NCI-H69 (cell line): ENCODE measurements at places on chromosomes 7 and 10.

GRCh38 chr10:6603142-6604125 is 23.4 kb upstream of the PRKCQ start:
- no peak for DNase-seq

DNA sequence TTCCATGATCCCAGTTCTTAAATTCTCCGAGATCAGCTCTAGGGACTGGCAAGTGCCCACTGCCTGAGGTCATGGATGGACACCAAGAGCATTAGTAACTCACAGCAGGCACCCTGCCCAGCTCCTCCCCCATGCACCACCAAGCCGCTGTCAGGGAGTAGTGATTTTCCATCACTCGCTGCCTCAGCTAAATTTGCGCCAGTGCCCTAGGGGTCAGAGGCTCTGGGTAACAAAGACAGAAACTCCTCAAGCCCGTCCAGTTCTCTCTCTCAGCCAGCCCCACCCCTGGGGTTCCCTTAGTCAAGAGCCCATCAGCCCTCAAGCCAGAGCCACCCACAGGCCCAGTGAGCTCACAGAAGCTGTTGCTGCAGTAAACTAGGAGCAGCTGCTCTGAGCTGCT is 30.0 kb downstream of the PAX2 start:
- DNase-seq: no peak

- DNase-seq: peak; percentile 92
These were observed at the start of gene ZFYVE27 for GRCh38 chr10:97736902-97737769. Gene ZFYVE27, plus strand, starts transcription at chr10:97737128. Its CDS starts 1,350 bp downstream, at chr10:97738478.

GRCh38 chr10:86538547-86538946 is 17.0 kb upstream of the WAPL start:
- no peak for DNase-seq

GRCh38 chr10:120041807-120042559 is 149.5 kb downstream of the SEC23IP start:
- DNase-seq: no peak

DNA sequence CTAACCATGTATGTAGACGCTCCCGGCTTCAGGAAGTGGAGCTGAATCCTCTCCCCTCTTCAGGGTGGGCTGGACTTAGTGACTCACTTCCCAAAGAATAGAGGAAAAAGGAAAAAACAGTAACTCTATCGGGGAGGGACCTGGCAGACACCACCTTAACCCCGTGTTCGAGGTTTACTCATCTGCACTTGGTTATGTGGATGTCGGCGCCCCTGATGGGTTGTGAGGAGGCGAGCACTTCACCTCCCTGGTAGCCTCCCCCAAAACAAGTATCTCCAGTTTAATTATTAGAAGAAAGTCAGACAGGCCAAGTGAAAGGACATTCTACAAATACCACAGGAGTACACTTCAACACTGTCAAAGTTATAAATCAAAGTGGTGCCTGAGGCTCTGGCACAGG is 559.7 kb downstream of the TCERG1L start:
- DNase-seq: no peak

DNA sequence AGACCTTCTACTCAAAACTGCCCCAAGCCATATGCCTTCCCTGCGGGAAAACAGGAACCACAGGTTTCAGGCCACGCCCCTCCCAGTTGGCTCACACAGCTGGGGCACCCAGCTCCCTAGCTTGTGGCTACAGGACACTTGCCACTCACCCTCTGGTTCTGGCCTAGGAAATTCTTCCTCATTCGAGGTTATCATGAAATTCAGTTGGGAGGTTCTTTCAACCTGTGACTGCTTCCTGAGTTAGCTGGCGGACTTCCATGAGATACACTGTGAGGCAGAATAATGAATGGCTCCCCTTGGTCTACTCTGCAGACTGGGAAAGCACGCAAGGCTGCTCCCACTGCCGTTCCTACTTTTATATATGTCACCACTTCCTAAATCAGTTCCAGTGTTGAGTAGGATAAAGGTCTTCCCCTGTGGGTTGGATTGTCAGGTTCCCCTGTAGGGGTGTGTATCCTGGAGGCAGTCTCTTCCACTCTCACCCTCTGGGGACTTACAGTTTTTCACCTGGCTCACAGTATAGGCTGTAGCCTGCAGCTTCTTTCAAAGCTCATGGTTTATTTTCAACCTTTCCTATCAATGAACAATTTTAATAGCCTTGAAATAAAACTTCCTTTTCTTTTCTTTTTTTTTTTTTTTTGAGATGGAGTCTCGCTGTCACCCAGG is 37.0 kb downstream of the GPR22 start:
- DNase-seq: peak; percentile 89

- no peak for DNase-seq
These were observed 2.8 kb downstream of the TFEC start for GRCh38 chr7:116027786-116028185.

DNA sequence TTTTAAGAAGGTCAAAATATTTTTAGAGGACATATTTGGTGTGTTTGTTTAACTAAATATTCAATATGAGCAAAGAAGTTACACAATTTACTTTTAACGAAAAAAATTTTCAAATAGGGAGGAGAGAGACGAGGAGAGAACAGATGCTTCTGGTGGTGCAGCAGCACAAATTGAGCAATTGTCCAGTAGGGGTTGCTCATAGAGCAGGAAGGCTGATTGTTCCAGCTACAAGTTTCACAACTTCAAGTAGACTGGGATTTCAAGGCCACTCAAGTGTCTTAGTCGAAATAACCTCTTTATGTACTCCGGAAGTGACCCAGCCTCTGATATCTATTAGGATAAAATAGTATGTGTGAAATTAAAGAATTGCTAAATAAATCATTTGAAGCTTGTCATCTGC is 197.9 kb downstream of the HDAC9 start:
- peak; percentile 59 for DNase-seq

GRCh38 chr10:69668721-69669120 is 38.7 kb downstream of the FAM241B start:
- DNase-seq: no peak

DNA sequence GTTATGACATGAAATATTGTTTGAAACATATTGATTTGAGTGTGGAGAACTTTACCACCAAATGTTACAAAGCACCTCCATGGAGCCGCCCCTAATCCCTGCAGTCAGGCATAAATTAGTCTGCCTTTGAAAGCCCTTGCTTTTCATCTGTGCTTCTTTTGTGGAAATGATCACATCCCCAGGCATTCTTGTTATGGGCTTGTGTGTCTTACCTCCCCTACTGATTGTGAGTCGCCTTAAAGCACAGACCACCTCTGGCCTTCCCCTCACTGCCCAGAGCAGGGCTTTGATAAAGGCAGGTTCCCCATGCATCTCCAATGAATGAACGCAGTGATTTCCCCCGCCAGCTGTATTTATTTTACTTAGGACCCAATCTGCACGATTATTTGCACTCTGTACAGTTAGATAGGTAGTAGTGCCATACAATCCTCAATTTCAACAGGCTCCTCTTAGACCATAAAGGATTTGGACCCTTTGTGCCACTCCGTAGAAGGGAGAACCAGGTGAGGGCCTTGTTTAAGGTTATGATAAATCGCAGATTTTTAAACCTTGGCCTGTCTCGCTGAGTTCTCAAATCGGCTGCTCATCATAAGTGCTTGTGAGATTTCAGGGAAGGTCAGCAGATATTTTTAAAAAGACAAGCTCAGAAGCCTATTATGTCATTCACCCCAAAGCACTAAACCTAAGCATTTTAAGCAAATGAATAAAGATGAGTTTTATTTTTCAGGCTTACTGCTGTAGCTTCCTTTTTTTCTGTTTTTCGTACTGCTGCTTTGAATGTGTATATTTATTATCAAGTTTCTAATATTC is 107.8 kb downstream of the CUBN start:
- no peak for DNase-seq

DNA sequence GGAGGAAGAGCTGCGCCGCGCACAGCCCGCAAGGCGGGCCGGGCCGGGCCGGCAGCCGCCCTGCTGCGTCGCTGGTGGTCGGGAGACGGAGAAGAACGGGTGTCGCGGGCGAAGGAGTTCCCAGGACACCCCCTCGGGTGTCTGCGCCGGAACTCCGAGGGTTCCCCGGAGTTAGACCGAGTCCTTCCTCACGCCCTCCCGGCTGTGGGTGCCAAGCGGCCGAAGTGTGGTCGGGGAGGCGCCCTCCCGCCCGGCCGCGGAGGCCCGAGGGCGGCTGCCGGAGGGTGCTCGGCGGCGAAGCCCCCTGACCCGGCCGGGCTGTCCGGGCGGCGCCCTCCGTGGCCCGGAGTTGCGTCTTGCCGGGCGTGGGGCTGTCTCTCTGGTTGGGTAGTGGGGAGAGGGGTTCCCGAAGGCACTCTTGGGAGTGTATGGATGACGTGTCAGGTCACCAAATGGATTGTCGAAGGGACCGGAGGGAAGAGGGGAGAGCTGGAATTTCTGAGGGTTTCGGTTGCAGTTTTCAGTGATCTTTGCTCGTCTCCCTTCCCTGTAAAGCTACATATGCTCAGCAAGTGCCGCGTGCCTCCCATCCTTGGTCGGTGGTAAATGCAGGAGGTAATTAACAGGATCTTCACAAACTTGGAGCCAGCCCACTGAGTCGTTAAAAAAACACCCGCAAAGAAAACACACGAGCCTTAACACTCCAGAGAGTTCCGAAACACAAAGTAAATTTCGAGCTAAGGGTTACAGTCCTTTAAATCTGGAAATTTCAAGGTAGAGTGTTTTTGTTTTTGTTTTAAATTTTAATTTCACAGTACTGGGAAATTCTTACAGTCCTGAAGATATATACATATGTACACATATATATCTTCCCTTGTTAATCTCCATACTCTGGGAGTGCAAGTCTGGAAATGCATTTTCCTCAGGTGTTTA is 871 bp downstream of the ST7 start:
- peak; percentile 82 for DNase-seq

GRCh38 chr10:79112881-79113431 is 44.2 kb downstream of the ZMIZ1 start:
- DNase-seq: peak; percentile 9

DNA sequence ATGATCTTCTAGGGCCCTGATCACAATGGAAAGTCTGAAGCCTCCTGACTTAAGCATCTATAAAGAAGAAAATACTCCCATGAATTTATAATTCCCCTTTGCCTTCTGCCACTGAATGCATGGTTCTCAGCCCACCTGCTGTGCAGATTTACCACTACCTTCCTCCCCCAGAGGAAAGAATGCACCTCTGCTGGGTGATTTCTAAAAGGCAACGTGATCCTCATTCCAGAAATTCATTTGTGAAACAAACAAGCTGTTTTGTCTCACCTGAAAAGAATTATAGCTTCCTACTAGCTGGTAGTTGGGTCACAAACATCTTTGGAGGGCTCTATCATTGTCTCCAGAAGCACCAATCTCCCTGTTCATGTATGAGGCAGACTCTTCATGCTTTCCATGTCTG is 320.2 kb downstream of the CDC14C start:
- no peak for DNase-seq

DNA sequence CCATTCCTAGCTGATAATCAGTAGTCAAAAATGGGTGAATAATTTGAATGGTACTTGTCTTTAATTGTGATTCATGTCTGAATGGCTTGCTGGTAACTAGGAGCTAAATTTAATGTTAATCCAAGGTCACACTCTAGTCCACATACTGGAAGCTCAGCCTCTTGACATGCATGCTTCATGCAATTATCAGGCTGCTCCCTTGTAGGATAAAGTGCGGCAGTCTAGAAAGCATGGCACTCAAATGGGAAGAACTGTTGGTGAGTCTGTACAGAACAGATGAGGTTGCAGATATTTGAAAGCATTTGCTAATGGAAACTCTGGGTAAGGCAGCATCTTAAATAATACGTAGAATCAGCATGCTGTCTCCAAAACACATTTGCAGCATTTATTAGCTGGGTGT is 499.4 kb downstream of the AUTS2 start:
- peak; percentile 63 for DNase-seq

DNA sequence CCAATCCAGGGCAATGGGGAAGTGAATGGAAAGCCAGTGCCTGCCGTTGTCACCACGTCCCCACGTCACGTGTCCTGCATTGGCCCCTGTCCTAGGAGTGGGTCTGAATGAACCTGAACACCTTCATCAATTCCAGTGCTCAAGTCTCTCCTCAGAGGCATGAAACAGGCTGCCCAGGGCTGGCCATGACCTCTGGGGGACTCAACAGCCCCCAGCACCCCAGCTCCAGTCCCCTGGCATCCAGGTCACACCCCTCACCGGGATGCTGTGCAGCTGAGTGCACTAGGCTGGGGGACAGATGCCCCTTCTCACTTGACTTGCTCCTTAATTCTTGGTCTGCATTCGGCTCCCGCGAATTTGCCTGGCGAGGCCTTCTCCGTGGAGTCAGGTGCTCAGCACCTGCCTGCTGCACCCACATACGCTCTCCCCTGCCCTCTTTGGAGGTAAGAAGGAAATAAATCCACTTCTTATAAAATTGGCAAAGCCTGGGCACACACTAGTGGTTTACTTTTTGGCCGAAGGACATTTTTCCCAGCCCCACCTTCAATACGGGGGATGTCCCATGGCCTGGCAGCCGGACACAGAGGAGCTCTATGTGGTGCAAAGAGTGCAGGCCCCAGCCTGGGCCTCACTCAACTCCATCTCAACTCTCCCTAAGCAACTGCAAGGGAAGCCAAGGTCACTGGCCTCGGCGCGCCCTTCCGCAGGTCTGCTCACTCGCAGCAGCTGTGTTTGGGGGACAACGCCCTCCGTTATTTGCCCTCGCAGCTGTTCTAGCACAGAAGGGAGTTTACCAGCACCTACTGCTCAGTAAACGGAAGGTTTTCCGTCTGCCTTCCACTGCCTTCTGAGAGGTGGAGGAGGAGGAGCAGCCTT is 77.6 kb upstream of the SHH start:
- no peak for DNase-seq

DNA sequence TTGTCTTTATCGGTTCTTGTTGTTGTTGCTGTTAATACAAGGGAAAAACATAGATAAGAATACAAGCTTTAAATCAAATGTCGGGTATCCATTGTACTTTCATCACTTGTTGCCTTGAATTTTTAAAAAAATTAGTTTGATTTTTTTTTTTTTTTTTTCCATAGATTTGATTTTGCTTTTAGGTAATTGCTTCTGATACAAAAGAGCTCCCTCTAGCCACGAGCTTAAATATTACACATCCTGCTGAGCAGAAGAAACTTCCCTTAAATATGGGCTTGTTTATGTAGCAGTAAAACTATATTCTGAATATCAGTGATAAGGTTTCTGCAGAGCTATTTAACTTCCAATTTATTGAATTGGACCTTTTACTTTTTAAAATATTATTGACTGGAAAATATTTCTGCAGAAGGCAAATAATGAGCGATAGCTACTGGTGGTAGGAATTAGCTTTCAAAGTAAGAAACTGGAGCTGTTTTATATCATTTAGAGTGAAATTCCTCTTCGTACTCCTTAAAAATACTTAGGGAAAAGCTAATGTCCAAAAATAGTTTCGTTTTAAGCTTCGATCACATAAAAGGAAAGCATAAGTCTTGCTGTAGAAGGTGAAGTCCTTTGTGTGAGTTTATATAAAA is 216.9 kb downstream of the POLR1F start:
- peak; percentile 66 for DNase-seq

GRCh38 chr7:76267107-76267893 is 35.2 kb upstream of the HSPB1 start:
- peak; percentile 51 for DNase-seq

DNA sequence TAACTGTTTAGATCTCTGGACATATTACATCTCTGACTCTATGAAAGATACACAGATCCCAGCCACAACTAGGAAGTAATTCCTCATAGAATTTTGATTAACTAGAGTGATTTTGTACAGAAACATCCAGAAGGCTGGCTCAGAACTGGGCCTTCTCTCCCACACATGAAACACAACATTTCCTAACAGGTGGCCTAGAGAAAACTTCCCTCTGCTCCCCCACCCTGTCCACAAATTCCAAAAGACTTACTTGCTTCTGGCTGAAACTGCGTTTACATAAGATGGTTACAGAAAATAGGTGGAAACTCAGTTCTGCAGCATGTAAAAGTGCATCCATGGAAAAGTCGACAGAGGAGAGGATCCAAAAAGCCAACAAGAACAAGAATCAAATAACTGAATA is 132.9 kb downstream of the FZD1 start:
- DNase-seq: peak; percentile 37
